Calu3 (cell line): ENCODE measurements at places on chromosomes 3 and 15. TPM values are rescaled to one million over a fixed set of nuclear protein-coding genes. Genes with fewer than 3 reads are reported as not detected.
A peak's percentile ranks its signal among the peaks of the same experiment; 100 is the strongest.

The SLC24A5 gene
- total RNA-seq = not detected in 2 replicates

The ZNF774 gene
- total RNA-seq = 6.2 and 10.4 TPM in 2 replicates

The IFRD2 gene
- total RNA-seq = 121 TPM in 2 replicates

The CDHR4 gene
- not detected in 2 replicates for total RNA-seq

GRCh38 chr15:62298811-62299210, 133.7 kb upstream of the C2CD4B start:
- no peak overlapping the region for H3K27ac ChIP-seq
- no peak for DNase-seq
- no peaks in the 10 kb centered on the region for H3K27me3 ChIP-seq
- no peaks in the 10 kb centered on the region for H3K36me3 ChIP-seq
- no peak overlapping the region for H3K4me3 ChIP-seq
- H3K4me1 ChIP-seq = peaks cover 6% of the 10 kb centered on the region

DNA sequence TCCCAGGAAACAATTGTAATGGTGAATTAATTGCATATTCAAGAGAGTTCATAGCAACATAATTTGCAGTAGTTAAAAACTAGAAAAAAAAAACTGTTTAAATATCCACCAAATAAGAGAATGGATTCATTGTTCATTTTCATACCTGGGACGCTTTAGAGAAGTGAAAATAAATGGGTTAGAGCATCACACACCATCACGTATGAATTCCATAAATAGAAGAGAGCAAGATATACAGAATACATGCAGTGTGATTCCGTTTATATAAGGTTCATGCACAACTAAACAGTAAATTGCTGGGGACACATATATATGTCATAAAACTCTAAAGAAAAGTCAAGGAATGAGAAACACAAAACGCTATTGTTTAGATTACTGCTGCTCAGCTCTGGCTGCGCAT, 577.0 kb upstream of the KCNMB2 start:
- H3K4me1 ChIP-seq = no peaks in the 10 kb centered on the region
- no peak for DNase-seq
- no peaks in the 10 kb centered on the region for H3K27me3 ChIP-seq
- no peak overlapping the region for H3K27ac ChIP-seq

GRCh38 chr3:80770106-80771074, 991.1 kb downstream of the GBE1 start:
- no peaks in the 10 kb centered on the region for H3K4me1 ChIP-seq
- no peak overlapping the region for H3K27ac ChIP-seq
- DNase-seq = no peak
- H3K36me3 ChIP-seq = peaks cover 6% of the 10 kb centered on the region
- H3K4me3 ChIP-seq = no peak overlapping the region

- H3K27me3 ChIP-seq = no peaks in the 10 kb centered on the region
- peaks cover 28% of the 10 kb centered on the region for H3K4me1 ChIP-seq
- peak overlapping the region; percentile 96 for H3K4me3 ChIP-seq
- H3K36me3 ChIP-seq = peaks cover 43% of the 10 kb centered on the region
- no peak for DNase-seq
These were observed 1.5 kb downstream of the TCAIM start for GRCh38 chr3:44340058-44340395.

DNA sequence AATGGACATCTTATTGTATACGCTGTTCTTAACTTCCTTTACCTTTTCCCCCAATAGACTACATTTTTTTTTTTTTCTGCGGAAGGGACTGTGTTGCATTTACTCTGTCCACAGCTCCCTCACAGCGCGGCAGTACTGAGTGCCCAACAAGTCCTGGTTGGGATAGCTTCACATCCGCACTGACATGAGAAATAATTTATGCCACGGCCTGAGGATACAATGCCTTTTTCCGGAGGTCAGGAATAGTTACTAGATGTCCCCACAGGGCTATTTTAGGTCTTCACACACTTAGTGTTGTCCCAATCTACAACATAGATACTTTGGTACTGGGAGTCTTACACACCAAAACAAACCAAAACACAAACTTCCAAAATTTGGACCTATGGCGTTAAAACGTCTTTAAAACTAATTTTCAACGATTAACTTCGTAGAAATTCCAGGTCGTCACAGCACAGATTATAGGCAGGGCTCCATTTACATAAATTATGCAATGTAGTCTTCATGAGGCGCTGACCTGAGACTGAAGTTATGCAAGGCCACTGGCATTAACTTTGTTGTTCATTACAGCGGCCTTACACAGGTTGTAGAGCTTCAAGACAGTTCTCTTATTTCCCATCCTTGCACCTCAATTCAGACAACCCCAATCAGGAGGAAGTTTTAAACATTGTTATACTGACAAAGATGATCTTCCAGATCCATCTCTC, 989 bp upstream of the PPIB start:
- H3K27ac ChIP-seq = peak overlapping the region; percentile 51
- no peak for DNase-seq
- peaks cover 28% of the 10 kb centered on the region for H3K4me1 ChIP-seq

DNA sequence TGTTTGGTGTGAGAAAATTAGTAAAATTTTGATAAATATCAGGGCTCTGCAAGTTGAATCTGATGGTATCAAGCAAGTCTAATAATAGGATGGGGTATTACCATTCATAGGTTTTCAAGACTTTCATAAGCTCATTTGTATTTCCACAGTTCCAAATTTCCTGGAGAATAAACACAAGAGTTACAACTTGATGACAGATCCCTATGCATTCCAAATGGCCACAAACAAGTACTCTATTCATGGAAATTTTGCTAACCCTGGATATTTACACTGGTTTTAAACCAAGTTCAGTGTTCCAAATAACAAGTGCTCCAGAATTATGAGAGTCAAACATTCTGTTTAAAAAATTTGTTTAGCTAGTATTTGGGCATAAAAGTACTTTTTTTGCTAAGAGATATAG, 75.0 kb upstream of the CNTN6 start:
- no peak overlapping the region for H3K27ac ChIP-seq
- H3K4me3 ChIP-seq = no peak overlapping the region
- DNase-seq = no peak
- no peaks in the 10 kb centered on the region for H3K36me3 ChIP-seq
- H3K4me1 ChIP-seq = no peaks in the 10 kb centered on the region
